Esophagus squamous epithelium (tissue), 5 donors: ENCODE measurements at places on chromosomes 3 and 15.

GRCh38 chr3:73665286-73665685 is 40.5 kb upstream of the PDZRN3 start:
- no peak for DNase-seq

GRCh38 chr15:63877713-63878271 is 44.0 kb upstream of the HERC1 start:
- DNase-seq, result no peak

DNA sequence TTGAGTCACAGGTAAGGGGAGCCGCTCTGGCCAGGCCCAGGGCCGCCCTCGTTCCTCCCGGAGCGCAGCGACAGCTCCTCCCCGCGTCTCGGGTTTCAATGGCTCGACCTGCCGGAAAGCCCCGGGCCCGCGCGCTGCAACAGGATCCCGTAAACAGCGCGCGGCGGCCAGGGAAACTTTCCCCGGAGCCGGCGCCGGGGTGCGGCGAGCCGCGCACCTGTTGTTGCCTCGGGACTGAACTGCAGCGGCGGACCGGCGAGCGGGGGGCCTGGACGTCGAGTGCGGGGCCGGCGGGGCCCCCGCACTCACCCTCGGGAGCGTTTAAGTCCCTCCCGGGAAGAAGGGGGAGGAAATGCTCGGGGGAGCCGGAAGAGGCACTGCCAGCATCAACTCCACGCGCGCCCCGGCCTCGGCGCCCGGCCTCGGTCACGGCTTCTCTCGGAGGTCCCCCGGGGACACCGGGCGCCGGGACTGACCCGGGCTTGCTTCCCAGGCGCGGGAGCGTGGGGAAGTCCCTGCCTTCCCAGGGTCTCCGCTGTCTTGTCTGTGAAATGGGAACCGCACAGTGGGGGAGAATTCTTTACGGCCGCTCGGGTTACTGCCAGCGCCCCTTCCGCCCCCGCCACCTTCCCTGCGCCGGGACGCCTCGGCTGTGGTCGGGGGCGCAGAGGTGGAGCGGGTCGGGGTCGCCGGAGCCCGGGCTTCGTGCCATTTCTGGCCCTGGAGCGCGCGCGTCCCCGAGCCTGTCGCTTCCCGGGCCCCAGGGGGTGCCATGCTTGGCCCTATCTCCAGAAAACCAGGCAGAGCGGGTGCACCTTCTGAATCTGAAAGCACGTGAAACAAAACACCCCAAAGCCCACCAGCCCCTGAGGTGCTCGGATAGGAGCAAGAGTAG is 7.5 kb upstream of the PGPEP1L start:
- DNase-seq, result no peak

DNA sequence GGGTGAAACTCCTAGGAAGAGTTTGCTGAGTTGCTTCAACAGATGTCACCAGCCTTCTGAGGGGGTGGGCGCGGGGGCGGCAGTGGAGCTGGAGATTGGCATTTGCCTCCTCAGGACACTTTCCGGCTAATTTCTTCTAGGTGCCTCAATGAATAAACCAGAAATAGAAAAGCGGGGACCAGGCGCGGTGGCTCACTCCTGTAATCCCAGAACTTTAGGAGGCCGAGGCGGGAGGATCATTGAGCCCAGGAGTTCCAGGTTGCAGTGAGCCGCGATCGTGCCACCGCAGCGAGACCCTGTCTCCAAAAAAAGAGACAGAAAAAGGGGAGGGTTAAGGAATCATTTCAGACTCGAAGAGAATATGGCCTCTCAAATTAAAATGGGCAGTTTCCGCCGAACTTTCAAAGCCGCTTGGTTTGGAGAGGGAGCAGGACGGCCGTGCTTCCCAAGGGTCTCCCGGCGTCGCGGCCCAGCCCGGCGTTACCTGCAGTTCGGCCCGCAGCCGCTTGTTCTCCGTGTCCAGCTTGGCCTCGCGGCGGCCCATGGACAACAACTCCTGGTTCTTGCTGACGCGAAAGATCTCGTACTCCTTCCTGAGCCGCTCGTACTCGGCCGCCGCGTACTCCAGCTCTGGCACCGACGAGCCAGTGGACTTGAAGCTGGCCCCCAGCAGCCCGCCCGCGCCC is 587 bp downstream of the NPHP3 start:
- DNase-seq, result peak; percentile 44

GRCh38 chr3:179147514-179147872 is 664 bp upstream of the PIK3CA start:
- no peak for DNase-seq

GRCh38 chr15:51403072-51403878 is 61.8 kb downstream of the GLDN start:
- no peak for DNase-seq
